Gastrocnemius medialis (tissue), 4 donors: ENCODE measurements at places on chromosomes 1 and 21.
A peak's percentile ranks its signal among the peaks of the same experiment; 100 is the strongest.

- DNase-seq, result no peak
Observed at GRCh38 chr1:18093193-18093592, 14.4 kb upstream of the IGSF21 start.

DNA sequence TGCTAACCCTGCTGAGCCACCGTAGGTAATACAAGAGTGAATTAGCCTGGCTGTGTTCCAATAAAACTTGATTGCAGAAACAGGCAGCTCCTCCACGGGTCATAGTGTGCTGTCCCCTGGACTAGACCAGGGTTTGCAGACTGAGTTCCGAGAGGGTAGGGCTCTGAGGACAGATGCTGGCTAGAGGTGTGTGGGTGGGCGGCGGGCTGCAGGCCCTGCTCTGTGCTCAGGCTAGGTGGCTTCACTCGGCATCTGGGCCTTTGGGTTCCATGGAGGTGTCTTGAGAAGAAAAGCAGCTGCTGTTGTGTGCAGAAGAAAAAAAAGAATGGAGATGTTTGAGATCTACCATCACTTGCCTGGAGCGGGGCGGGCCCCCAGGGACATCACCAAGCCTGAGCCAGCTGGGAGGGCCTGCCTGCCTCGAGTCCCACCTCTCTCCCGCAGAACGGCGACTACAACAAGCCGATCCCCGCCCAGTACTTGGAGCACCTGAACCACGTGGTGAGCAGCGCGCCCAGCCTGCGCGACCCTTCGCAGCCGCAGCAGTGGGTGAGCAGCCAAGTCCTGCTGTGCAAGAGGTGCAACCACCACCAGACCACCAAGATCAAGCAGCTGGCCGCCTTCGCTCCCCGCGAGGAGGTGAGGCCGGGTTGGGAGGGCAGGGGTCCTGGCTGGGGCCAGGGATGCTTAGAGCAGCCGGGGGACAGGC lies 7.9 kb downstream of the TMEM201 start:
- DNase-seq, result no peak

GRCh38 chr1:53107570-53108322 lies 34.7 kb downstream of the SLC1A7 start:
- DNase-seq, result no peak

GRCh38 chr1:174398246-174398645 lies 49.5 kb upstream of the GPR52 start:
- DNase-seq, result no peak

- DNase-seq, result no peak
Observed at GRCh38 chr1:119448127-119448511, 33.2 kb downstream of the HSD3B2 start.

GRCh38 chr1:39647247-39647646 lies 7.8 kb upstream of the HEYL start:
- no peak for DNase-seq

- DNase-seq, result no peak
Observed at GRCh38 chr1:175580841-175581240, 162.6 kb downstream of the TNR start.

GRCh38 chr1:33710967-33711366 lies 152.9 kb upstream of the HMGB4 start:
- no peak for DNase-seq

GRCh38 chr1:233844692-233845091 lies 59.8 kb upstream of the SLC35F3 start:
- DNase-seq, result no peak

GRCh38 chr1:226063977-226064815 lies 1.7 kb downstream of the H3-3A start:
- no peak for DNase-seq

GRCh38 chr1:209723756-209724693 lies 19.4 kb downstream of the HSD11B1 start:
- DNase-seq, result no peak

DNA sequence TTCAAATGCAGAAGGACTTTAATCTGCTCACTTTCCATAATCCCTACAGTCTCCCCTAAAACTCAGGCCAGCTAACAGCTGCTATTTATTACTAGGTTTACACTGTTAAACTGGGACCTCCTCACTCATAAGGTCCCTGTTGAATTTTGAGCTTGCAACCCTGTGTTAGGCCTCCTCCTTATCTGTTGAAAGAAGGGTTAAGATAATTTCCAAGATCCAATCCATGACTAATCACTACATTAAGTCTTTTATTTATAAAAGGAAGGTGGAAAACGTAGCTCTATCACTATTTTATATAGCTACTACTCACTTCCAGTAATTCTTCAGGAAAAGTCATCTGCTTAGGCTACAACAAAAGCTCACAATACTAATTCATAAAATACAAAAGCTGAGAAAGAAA lies 79.5 kb downstream of the EVI5 start:
- no peak for DNase-seq

- DNase-seq, result no peak
Observed at GRCh38 chr1:246008363-246008831, 498.7 kb downstream of the SMYD3 start.

- DNase-seq, result no peak
Observed at GRCh38 chr1:234400773-234401172, 27.5 kb downstream of the COA6 start.

DNA sequence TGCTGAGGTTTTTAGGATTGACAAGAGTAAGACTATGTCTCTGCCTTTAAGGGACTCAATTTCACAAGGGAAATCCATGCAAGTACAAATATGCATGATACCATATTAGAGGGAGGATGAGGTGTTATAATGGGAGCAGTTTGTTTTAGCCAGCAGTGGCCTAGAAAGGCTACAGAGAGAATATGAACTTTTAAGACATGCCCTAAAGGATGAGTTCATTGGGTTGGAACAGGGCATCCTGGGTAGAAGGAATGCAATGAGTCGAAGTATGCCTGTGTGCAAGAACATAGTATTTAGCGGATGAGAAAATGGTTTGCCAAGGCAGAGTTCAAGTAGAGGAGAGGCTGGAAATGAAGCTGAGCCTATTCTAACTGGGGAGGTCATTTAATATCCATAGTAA lies 32.6 kb upstream of the LEPR start:
- no peak for DNase-seq

DNA sequence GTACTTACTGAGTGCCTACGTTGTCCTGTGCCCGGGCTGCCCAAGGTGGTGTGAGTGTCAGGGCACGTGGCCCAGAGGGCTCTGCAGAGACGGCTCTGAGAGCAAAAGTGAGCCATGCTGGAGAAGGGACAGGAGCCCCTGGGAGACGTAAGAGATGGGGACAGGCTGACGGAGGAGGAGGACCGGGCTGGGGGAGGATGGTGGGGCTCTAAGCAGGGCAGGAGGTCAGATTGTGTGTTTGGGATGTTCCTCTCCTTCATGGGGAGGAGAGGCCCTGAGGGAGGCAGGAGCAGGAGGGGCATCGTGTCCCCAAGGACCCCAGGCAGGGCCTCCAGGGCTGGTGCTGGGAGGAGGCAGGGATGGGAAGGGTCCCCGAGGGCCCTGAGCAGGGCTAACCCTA lies 158.9 kb downstream of the PCBP3 start:
- no peak for DNase-seq

- DNase-seq, result no peak
Observed at GRCh38 chr1:51504806-51505525, 14.1 kb downstream of the EPS15 start.

- DNase-seq, result no peak
Observed at GRCh38 chr1:90273241-90273774, 278.4 kb downstream of the ZNF326 start.

GRCh38 chr1:51192213-51192843 lies 43.7 kb upstream of the RNF11 start:
- peak; percentile 24 for DNase-seq
